D341Med (cell line): ENCODE measurements at places on chromosomes 2 and 18.

- peak; percentile 98 for DNase-seq
Measured at GRCh38 chr2:47782671-47783485, at the start of gene MSH6. Gene MSH6 (plus strand): TSS chr2:47783145. CDS start chr2:47783234, 89 bp downstream.

DNA sequence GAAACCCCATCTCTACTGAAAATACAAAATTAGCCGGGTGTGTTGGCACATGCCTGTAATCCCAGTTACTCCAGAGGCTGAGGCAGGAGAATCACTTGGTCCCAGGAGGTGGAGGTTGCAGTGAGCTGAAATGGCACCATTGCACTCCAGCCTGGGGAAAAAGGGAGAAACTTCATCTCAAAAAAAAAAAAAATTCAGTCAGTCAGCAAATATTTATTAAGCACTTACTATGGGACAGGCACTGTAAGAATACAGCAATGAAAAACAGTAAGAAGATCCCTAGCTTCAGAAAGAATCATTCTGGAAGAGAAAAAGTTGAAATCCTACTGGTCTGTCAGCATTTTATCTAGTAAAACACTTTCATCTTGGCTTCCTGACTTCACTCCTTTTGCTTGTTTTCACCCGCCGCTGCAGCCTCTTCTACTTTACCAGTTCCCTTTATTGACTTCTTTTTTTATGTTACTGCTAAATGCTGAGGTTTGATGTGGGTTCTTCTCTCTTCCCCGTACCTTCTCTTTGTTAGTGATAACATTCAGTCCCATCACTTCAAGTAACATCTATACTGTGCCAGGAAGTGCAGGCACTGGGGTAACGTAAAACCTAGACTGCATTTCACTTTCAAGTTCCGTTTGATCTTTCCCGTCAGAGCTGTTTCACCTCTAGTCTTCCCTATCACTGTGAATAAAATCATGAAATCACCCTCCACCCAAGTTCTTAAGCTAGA lies 10.8 kb upstream of the TAF4B start:
- DNase-seq = no peak

DNA sequence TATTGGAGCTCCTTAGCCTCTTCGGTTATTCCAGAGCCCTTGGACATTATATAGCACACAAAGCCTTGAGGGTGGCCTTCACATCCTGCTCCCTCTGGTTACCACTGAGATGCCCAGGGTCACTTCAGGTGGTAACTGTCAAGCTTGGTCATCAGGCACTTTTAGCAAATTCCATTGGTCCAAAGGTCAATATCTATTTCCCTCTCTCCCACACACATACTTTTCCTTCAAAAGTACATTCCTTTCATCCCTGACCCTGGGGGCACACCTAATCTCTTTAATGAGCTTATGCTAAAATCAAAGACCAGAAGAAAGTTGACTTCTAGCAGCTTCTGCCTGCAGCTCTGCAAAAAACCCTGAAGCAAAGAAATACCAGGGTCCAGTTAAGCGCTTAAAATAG lies 172.0 kb upstream of the NRP2 start:
- DNase-seq = no peak

GRCh38 chr2:128449226-128450061 lies 130.8 kb upstream of the HS6ST1 start:
- peak; percentile 14 for DNase-seq

GRCh38 chr2:67904966-67905365 lies 157.8 kb downstream of the C1D start:
- no peak for DNase-seq

GRCh38 chr2:112165296-112165695 lies 27.1 kb downstream of the FBLN7 start:
- DNase-seq = no peak

DNA sequence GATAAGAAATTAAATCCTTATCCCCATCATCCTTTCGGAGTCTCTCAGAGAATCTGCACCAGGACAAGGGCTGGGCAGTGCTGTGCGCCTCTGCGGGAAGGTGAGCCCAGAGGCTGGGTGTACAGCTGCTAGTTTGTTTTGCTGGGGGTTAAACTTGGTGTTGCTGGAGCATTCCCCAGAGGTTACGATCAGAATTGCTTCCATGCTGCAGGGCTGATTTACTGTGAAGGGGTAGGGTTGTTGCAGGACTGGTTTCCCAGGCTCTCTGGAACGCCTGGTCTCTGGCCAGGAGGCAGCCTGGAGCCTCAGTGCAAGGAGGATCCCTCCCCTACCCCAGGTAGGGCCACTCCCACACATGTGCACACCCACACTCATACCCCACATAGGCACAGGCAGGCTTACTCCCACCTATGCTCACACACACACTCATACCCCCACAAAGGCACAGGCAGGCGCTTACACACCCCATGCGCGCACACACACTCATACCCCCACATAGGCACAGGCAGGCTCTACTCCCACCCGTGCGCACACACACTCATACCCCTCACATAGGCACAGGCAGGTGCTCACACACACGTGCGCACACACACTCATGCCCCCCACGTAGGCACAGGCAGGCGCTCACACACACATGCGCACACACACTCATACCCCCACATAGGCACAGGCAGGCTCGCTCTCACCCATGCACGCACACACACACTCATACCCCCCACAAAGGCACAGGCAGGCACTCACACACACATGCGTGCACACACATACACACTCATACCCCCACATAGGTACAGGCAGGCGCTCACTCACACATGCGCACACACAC lies 11.3 kb downstream of the CNNM4 start:
- DNase-seq = no peak

DNA sequence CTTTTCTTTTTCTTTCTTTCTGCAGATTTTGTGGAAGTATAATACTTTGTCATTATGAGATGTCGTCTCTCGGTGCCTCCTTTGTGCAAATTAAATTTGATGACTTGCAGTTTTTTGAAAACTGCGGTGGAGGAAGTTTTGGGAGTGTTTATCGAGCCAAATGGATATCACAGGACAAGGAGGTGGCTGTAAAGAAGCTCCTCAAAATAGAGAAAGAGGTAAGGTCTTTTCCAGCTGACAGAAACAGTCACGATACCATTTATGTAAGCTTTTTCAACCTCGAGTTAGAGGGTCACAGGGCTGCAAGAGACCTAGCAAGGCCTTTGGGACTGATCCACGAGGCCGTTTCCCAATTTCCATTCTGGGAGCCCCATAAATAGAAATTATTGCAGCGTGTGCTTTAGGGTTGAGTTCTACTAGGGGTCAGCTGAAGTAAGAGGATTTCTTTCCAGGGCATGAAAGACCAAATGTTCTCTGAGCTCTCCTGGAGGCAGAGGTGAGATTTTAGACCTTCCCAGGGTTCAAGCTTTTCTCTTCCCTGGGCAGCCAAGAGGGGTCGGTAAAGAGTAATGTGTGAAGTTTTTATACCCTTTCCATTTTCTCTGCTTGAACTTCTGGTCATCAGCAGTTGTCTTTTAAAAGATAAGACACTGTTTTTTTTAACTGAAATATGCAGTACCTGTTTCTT lies 15.5 kb downstream of the MAP3K20 start:
- DNase-seq = no peak

- DNase-seq = no peak
Measured at GRCh38 chr2:160909781-160910242, 250.4 kb upstream of the TANK start.

DNA sequence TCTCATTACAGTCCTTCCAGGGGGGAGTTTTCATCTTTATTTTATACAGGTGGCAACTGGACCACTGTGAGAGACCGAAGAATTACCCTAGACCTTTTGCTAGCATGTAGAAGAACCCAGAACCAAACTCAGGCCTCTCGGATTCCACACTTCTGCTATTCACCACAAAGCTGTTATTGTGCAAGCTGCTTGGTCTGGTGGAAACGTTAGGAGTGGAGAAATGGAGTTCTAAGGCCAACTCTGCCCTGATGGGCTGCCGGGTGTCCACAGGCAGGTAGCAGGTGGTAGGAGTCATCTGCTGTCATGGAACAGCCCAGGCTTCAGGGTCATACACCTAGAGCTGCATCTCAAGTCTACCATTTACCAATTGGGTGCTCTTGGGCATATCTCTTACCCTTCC lies 218.8 kb downstream of the BCL11A start:
- DNase-seq = no peak

DNA sequence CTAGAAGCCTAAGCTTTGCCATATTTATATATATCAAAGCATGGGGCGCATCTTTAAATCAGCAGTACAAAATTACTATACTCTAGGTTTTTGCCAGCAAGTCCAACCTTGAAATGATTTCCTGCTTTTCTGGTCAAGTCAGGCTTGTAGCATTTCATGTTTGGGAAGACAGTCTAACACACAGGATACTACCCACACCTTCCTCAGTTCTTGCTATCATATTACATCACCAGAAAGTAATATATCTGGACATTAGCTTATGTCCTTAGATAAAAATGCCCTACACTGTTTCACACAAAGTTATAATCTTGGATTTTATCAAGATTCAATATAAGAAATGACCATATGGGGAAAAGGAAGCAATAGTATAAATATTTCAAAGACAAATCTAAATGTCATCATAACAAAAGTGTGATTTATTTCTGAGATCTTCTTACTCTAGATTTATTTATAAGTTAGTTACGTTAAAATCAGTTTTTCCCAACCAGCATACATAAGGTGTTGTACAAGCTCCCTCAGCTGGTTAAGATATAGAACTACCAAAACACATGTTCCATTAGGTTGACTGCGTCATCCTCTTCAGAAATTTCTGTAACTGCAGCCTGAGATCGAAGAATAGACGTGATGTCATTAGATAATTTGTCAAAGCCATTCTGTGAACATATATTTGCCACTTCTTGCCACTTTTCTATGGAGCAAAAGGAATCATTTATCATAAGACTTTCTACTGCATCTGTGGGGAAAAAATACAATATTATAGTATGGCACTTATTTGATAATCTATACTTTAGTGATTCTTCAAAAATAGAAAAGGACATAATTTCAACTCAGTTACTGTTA lies 56.6 kb downstream of the CLHC1 start:
- peak; percentile 43 for DNase-seq

- no peak for DNase-seq
Measured at GRCh38 chr2:45340318-45340717, 270.7 kb downstream of the SRBD1 start.

DNA sequence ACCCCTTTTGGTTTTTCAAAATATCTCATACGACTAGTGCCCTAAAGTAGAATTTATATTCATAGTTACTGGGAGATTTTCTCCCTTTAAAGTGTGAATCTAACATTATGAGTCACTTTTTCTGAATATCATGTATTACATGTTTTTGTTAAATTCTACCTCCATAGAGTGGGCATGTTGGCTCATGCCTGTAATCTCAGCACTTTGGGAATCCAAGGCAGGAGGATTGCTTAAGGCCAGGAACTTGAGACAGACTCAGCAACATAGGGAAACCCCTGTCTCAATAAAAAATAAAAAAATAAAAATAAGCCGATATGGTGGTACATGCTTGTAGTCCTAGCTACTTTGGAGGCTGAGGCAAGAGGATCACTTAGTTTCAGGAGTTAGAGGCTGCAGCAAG lies 45.3 kb upstream of the UNC80 start:
- no peak for DNase-seq
